ENCODE measurements at places on chromosomes 3 and 15.

DNA sequence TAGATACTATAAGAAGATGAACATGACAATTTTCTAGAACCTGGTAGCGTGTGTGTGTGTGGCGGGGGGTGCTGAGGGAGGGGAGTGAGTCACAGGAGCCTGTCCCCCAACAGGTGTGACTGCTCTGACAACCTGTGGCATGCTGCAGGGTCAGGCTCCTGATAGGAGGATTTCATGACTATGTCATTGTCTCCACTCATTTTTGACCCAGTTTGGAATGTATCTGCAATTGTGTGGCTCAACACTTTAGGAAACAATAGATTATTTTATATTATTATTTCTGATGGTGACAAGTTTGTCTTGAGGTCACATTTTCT is 9.3 kb upstream of the VILL start:
- DNase-seq = no peak

GRCh38 chr15:41779662-41780157 is 5.4 kb downstream of the MAPKBP1 start:
- DNase-seq = no peak

DNA sequence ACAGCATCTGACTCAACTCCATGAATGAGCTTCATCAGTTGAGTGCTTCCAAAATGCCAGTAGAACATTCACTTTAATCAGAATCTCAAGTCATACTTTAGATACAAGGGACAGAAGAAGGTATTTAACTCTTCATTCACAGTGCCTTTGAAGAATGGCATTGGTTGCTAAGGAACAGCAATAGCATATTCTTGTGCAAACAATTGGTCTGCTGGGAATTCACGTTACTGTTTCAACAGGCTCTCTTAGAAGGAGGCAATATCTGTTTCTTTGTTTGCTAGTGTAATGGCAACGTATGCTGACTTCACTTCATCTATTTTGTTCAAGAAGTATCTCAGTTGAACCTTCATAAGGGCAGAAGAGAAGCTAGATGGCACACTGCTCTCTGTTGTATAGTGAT is 113.9 kb downstream of the TMEM108 start:
- no peak for DNase-seq

DNA sequence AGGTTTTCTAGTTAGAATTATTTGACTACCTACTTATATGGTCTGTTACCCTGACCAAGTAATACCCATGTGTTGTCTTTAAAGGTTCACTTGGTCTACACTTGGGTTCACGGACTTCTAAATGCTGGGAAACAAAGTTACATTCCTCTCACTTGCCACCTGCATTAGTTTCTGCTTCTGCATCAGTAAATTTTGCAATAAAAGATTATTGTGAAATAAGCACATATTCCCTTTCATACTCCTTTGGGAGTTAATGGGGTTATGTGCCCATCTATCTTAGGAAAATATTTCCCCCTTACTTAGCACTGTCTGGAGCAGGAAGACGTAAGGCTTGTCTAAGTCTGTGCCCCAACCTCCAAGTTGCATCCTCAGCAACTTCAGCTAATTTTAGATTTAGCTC is 160.7 kb downstream of the FRMD5 start:
- no peak for DNase-seq

DNA sequence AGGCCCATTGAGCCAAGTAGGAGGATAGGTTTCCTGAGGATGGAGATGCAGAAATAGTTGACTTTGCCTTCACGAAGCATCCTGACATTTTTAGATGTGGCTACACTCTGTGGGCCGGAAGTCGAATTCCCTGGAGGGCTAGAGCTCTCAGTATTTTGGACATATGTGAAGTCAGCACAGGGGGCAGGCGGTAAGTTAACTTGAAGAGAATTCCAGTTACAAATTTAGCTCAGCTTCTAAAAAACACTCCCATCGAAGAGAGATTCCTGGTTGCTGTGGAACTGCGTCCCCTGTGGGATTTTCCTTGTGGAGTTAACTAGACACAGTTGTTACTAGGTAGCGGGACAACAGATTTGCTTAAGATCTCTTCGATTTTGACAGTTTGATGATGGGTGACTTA is 161.9 kb upstream of the RGMA start:
- no peak for DNase-seq

- no peak for DNase-seq
Observed at GRCh38 chr3:144763878-144764454, 792.3 kb downstream of the DIPK2A start.

- DNase-seq = no peak
Observed at GRCh38 chr3:144343777-144344176, 372.2 kb downstream of the DIPK2A start.

DNA sequence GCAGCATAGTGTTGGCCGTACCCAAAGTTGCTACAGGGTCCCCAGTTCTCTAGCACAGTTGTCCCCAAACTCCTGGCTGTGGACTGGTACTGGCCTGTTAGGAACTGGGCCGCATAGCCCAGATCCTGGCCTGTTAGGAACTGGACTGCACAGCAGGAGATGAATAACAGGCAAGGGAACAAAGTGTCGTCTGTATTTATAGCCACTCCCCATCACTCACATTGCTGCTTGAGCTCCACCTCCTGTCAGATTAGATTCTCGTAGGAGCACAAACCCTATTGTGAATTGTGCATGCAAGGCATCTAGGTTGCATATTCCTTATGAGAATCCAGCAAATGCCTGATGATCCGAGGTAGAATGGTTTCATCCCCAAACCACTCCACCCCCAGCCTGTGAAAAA is 604.0 kb upstream of the LMCD1 start:
- no peak for DNase-seq

DNA sequence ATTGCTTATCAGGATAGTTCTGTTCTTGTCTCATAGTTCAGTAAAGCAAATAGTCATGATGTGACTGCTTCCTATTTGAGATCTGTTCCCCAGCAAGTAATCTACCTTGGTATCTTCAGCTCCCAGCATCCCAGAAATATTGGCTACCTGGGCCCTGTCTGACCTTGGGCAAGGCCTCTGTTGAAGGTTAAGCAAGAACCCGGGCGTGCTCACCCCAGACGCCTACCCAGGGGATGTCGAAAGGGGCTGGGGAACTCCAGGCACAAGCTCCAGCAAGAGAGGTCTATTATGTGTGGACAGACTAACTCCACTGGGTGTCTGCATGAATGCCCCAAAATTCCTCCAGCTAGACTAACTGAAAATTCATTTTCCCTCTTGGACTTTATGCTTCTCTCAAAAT is 37.3 kb upstream of the IGF1R start:
- no peak for DNase-seq

- no peak for DNase-seq
Observed at GRCh38 chr3:40617084-40617483, 92.3 kb downstream of the ZNF621 start.

DNA sequence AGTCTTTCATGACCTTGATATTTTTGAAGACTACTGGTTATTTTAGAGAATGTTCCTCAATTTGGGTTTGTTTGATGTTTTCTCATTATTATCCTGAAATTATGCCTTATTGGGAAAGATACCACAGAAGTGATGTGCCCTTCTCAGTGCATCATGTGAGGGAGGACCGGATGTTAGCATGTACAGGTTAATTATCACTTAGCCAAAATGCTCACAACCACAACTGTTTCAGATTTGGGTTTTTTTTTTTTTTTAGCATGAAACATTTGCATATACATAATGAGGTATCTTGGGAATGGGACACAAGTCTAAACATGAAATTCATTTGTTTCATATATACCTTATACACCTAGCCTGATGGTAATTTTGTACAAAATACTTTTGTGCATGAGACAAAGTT is 59.8 kb downstream of the PIK3R4 start:
- DNase-seq = no peak

DNA sequence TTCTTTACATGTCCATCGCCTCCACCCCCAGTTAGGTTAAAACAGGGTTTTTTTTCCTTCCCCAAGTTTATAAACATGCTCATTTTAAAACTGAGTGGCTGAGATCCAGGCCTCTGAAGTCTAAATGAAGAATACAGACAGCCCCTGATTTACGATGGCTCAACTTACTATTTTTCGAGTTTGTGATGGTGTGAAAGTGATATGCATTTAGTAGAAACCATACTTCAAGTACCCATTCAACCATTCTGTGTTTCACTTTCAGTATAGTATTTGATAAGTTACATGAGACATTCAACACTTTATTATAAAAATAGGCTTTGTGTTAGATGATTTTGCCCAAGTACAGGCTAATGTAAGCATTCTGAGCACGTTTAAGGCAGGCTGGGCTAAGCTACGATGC is 30.5 kb upstream of the GNB5 start:
- DNase-seq = no peak

- DNase-seq = no peak
Observed at GRCh38 chr3:120858521-120858920, 49.5 kb upstream of the STXBP5L start.

DNA sequence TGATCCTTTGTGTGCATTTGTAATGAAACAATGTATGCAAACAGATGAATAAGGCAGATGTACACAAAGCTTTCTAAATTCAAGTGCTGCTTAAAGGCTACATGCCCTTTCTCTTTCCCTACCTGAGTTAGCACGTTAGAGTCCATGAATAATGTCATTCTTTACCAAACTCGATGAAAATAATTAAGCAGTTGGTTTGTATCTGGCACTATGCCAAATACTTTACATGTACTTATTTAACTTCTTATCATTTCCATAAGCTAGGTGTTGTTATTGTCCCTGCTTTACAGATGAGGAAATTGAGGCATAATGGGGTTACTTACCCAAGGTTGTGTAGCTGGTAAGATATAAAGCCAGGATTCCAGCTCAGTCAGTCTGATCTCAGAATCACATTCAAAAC is 2.4 kb downstream of the GPR171 start:
- DNase-seq = no peak

DNA sequence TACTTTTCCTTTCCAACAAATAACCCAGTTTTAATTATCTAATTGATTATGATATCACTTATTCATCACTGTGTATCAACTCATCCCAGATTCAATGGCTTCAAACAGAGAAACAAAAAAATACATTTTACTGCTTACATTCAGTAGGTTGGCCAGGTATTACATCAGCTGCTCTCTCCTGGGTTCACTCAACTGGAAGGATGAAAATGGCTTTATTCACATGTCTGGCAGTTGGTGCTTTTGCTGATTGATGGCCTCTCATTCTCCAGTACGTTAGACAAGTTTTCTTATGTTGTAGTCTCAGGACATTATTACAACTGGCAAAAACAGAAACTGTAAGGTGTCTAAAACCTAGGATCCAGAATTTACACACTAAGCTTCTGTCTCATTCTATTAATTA is 811.0 kb upstream of the ALCAM start:
- no peak for DNase-seq

DNA sequence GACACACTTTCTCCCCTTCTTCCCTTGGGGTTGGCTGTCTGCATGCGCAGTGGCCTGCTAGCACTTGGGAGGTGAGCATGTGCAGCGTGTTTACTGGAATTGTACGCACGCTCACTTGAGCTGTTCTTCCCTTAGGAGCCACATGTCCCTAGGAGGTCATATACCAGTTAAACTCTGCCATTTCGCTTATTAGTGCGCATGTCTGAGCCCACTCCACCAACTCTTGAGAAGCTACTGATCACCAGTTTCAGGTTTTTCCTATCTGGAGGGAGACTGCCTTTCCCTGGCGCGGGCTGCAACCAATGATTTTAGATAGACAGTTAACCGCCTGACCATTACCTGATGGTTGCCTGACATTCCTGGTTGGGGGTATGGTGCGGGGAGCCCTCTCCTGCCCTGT is 47.6 kb upstream of the SPPL2A start:
- DNase-seq = no peak

DNA sequence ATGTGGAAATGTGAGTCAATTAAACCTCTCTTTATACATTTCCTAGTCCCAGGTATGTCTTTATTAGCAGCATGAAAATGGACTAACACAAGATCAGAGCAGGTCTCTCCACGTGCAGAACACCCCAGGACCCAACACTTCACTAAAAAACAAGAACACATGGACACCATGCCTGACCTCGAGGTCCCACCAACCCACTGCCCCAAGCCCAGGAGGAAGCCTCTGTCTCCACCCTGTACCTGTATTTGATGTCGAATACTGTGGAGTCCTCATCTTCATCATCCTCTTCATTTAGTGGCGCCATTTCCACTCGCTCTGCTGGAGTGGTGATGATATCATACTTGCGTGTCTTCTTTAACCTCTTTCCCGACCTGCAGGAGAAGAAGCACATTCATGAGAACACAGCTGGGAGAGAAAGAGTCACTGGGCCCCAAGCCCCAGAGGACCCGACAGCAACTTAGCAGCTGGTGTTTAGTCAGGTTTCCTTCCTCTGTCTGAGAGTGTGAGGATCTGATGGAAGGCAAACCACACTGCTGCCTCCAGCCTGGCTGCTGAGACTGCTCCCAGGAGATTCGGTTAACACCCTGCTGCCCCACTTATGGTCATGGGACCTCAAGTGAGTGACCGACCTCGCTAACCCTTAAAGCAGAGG is 25.5 kb downstream of the FAM174B start:
- no peak for DNase-seq

DNA sequence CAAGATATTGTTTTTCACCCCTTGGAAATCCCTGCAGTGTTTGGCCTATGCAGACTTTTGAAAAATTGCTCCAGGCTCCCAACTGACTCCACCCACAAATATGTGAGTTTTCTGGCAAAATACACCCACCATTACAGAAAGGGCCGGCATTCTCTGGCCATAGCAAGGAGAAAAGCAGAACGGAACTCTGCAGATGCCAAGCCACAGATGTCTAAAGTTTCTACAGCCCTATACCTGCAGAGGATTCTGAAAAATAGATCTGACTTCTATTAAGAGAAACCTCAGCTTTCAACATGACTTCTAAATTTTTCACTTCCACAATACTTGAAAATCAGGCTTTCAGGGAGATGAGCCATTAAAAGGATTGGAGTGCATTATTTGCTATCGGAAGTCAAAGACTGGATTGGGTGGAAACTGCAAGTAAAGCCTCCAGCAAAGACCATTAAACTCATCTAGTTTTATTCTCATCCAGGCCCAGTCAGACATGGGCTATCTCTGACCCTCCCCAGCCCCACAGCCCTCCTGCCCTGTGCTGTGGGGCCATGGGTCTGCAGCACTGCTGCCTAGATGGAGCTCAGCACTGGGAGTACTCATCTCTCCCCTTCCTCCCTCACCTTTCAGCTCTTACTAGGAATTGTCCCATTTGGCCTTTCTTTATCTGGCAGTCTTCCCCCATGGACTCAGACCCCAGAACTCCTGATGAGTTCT is 243.1 kb upstream of the GOLGA6L4 start:
- no peak for DNase-seq

GRCh38 chr3:12178091-12178820 is 19.5 kb upstream of the TIMP4 start:
- no peak for DNase-seq

- no peak for DNase-seq
Observed at GRCh38 chr3:186975726-186976125, 45.4 kb downstream of the ST6GAL1 start.

GRCh38 chr15:48617619-48618018 is 27.9 kb downstream of the FBN1 start:
- DNase-seq = no peak

Data from cortex of kidney (tissue), 1 donor.